Smooth muscle cell of trachea (primary cell): ENCODE measurements at places on chromosomes 2 and 18. TPM values are rescaled to one million over a fixed set of nuclear protein-coding genes. Genes with fewer than 3 reads are reported as not detected.

ABCG5 gene
- total RNA-seq: not detected in 2 replicates

ABCB11 gene
- under 0.01 TPM in 1 of 2 replicates, not detected in the other for total RNA-seq

SLC23A3 gene
- 1.2 and 2.0 TPM in 2 replicates for total RNA-seq

KCTD1 gene
- total RNA-seq: 9.0 and 9.6 TPM in 2 replicates

REG1B gene
- not detected in 2 replicates for total RNA-seq

IL1F10 gene
- not detected in 2 replicates for total RNA-seq

MSGN1 gene
- not detected in 2 replicates for total RNA-seq

GAREM2 gene
- total RNA-seq: 1.3 TPM in 2 replicates

GKN2 gene
- not detected in 2 replicates for total RNA-seq

TUBB8B gene
- total RNA-seq: not detected in 2 replicates

DTNA gene
- total RNA-seq: 17.5 and 30.1 TPM in 2 replicates

CD207 gene
- total RNA-seq: not detected in 2 replicates

SAG gene
- total RNA-seq: not detected in 2 replicates

ENOSF1 gene
- 39.9 and 59.1 TPM in 2 replicates for total RNA-seq

ANKRD30B gene
- 0.15 and 0.50 TPM in 2 replicates for total RNA-seq

AMER3 gene
- under 0.01 TPM in 1 of 2 replicates, not detected in the other for total RNA-seq

CXCR2 gene
- not detected in 2 replicates for total RNA-seq

NEU2 gene
- total RNA-seq: not detected in 2 replicates

ANTXR1 gene
- 39.4 and 45.7 TPM in 2 replicates for total RNA-seq

LYG1 gene
- total RNA-seq: 0.17 and 0.73 TPM in 2 replicates

MRPL53 gene
- total RNA-seq: 47.3 and 48.0 TPM in 2 replicates

KANSL3 gene
- 47.6 and 51.4 TPM in 2 replicates for total RNA-seq

CYS1 gene
- total RNA-seq: 2.0 and 7.3 TPM in 2 replicates
